ENCODE measurements at places on chromosomes 16 and 17.

- DNase-seq, result no peak
Measured at GRCh38 chr17:3848229-3848835, 2.3 kb upstream of the NCBP3 start.

DNA sequence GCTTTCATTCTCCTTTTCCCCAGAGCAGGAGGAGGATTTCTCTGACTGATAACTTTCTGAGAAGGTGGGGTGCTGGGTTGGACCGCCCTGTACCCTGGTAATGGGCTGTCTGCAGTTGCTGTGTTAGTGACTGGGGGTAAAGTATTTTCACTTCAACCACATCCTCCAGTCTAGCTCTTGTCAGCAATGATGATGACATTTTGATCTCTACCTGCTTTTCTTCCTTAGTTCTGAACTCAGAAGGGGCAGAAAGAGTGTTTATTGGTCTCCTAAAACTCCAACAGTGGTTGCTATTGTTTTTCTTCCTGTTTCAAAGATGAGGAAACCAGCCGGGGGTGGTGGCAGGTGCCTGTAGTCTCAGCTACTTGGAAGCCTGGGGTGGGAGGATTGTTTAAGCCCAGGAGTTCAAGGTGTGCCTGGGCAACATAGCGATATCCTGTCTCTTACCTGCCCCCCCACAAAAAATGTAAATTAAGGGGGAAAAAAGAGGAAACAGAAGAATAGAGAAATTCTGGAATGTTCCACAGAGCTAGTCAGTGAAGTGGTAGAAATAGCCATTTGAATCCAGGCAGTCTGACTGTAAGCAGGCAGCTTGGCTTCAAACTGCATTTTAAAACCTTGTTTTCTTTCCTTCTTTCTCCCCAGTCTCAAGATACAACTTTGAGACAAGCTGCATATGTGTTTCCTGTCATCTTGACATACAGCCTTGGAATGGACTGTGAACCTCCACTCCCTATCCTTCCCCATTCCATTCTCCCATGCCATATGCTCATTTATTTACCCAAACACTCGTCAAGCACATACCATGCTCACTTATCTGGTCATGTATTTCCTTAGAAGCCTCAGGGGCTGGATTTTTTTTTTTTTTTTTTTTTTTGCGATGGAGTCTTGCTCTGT is 3.3 kb upstream of the N4BP1 start:
- DNase-seq, result no peak

DNA sequence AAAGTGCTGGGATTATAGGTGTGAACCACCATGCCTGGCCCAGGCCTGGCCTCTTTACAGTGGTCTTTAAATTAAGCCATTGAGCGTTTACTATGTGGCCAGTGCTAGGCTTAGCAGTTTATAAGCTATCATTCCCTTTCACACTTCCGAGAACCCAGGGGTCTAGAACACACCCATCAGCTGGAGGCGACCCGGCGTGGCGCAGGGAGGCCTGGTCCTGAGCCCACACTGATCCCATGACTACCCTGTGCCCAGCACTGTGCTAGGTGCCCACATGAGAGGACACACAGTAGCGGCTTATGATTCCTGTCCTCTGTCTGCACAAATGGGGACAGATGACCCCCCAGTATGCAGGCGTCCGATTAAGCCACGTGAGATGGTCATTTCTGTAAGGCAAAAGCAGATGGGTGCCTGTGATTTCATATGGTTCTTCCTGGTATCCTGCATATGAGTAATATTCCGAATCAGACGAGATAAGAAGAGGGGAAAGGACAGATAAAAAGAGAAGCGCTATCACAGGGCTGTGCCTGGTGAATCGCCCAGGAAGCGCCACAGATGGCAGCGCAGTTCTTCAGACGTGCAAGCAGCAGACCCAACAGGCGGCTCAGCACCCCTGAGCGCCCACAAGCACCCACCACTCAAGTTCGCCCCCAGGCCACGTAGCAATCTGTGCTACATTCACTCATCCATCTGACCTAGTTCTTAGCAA is 5.3 kb downstream of the OSGIN1 start:
- DNase-seq, result no peak

DNA sequence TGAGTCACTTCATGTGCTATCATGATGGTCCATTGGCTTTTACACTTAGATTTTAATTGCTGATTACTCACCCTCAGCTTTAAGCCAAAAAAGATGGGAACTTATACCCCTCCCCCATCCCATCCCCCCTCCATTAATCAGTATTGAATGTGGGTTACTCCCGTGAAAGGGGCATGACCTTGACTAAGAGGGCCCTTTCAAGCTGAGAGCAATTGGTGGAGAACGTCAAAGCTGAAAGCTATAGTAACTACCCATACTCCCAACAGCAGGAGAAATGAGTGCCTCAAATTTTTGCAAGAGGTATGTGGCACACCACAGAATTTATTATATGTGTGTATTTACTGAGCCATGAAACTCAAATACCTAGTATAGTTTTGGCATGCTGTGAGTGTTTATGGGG is 99.7 kb upstream of the CDH8 start:
- no peak for DNase-seq

DNA sequence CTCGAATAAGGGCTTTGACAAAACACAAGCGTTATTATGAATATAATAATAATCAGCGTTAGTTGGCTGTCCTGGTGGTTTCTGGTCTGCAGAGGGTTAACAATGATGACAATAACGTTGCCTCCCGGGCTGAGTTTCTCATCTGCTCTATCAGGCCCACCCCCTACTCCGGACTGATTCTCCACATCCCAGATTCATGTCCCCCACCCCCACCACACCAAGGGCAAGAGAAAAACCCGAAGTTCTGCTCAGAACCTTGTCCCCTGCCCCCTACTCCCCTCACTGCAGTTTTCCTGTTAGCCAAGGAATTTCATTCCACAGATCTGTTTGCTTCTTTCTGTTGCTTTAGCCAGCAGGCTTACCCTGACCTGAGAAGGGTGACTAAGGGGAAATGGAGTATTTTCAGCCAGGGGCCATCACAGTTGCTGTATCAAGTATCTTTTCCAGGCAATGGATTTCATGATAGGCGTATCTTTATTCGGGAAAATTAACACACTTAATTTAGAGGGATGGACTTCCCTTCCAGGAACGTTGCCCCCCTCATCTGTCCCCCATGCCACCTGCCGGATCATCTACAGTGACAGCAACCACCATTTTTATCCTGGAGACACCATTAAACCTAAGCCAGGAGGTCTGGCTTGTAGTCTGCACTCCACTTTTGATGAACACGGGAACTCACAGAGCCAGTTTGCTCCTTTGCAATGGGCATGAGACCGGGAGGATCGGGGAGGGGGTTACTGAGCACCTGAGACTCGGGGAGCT is 23.7 kb downstream of the ALOX15 start:
- no peak for DNase-seq

- DNase-seq, result no peak
Measured at GRCh38 chr17:17201907-17202306, 4.2 kb downstream of the PLD6 start.

DNA sequence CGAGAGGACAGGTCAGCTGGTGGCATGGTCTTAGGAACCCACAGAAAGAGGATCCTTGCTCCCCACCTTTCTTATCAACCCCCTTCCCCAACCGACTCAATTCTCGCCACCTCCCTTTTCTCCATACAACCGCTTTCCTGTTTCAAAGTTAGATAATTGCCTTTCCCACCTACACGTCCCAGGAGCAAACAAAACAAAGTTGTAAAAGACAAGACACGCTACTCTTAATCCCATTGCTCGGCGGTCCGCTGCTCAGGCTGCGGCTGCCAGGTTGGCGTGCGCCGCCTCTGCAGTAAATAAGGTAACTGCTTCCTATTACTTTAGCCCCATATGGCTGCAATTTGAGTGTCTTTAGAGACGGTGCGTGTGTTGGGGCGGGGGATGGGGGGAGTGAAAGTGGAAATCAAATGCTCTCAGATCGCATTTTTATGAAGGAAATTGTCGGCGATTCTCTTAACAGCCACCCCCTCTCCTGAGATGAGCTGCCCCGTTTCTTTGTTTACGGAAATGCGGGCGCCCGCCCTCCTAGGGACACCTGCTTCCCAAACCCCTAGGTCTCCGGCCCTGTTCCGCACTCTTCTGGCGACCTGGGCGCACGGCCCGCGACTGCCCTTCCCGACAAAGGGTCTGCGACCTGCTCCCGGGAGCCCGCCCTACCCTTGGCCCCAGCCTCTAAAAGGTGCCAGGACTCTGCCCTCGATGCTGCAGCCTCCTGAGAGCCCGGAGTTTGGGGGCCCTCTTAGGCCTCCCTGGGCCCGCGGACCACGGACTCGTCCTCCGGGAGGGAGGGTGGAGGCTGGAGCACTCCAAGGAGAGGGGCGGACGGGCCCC is 3.7 kb upstream of the CBX8 start:
- peak; percentile 50 for DNase-seq

Measured in body of pancreas (tissue), 4 donors.